Fibroblast of skin of abdomen (primary cell): ENCODE measurements at places on chromosomes 7 and 10.

- peak; percentile 43 for DNase-seq
Observed at GRCh38 chr10:97333351-97333600, 1.3 kb downstream of the FRAT2 start.

DNA sequence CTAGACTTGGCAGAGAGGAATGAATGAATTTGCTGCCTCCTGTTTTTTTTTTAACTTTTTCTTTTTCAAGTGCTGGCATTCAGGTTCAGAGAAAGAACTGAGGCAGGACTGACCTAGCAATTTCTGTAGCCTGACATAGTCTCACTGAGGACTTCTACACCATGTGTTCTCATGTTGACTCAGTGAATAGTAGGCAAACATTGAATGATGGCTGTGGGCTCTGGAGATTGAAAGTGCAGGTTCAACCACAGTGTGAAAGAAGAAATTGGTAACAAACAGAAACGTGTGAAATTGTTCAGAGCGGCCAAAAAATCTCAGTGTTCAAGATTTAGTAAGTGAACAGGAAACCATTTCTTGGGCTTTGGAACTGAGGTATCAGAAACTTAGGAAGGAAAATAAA lies 322.4 kb upstream of the GHITM start:
- DNase-seq, result no peak

- peak; percentile 86 for DNase-seq
Observed at GRCh38 chr7:151940048-151940811, 16.0 kb upstream of the GALNTL5 start.

GRCh38 chr7:105010504-105011130 lies 3.4 kb upstream of the KMT2E start:
- DNase-seq, result no peak

GRCh38 chr7:146090023-146090645 lies 26.5 kb upstream of the CNTNAP2 start:
- peak; percentile 20 for DNase-seq

DNA sequence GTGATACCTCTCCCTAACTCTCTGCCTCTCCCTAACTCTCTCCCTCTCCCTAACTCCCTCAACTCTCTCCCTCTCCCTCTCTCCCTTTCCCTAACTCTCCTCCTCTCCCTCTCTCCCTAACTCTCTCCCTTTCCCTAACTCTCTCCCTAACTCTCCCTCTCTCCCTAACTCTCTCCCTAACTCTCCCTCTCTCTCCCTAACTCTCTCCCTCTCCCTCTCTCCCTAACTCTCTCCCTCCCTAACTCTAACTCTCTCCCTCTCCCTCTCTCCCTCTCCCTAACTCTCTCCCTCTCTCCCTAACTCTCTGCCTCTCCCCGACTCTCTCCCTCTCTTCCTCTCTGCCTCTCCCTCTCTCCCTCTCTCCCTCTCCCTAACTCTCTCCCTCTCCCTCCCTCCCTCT lies 2.0 kb upstream of the PTPRN2 start:
- DNase-seq, result no peak

GRCh38 chr7:108570146-108570755 lies 577 bp downstream of the DNAJB9 start:
- DNase-seq, result peak; percentile 10

GRCh38 chr7:29265208-29265923 lies 70.8 kb downstream of the CHN2 start:
- DNase-seq, result peak; percentile 21

DNA sequence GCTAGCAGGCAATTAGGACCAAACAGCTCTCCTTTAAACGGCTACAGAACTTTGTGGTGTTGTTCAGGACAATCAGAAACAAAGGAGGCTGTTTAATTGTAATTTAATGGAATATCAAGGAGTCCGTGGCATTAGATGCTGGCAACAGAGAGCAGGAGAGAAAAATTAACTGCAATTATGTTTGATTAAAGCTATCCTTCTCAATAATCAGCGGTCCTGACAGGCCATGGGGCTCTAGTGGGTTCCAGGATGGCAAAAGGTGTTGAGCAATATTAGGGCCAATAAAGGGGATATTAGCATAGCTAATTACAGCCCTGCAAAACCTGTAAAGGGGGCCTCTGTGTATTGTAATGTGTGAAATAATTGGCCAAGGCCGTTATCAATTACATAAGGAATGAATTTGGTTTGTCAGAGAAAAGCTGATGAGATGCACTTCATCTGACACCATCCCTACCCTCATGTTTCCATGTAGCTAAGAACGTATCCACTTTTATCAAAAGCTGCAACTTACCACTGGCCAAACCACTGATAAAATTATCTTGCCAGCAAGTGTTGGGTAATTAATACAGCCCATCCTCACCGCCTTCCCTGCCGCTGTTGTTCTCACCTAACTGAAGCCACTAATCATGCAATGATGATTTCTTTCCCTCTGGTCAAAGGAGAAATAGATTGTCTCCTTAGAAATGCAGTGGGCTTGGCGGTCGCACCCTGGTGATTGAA lies 81.6 kb downstream of the EBF3 start:
- no peak for DNase-seq

DNA sequence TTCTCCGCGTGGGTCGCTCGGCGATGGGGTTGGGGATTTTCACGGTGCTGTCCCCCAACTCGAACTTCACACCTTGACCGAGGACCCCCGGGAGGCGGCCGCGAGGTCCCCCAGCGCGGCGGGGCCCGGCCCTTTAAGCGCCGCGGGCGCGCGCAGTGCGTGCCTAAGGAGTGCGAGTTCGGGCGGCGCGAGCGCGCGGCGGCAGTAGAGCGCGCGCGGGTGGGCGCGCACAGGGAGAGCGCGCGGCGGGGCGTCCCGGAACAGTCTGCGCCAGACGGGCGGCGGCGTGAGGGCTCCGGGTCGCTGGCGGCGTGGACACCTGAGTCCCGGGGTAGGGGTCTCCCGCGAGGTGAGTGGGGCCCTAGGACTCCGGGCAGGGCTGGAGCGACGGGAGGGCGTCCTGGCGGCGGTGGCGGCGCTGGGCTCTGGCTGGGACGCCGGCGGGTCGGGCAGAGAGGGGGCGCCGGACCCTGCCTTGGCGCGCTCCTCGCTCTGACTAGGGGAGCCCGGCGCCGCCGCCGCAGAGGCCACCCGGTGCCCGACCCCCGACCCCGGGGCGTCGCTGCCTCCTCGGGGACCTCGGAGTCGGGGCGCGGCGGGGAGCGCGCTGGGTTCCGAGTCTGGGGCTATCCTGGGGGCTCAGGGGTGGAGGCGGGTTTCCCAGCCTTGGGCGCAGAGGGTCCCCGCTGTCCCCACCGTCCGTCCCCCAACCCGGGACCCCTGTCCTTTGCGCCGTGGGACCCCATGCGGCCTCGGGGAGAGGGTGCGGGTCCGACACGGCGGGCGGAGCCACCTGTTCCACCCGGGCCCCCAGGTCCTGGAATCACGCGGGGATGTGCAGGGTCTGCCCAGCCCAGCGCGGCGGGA lies at the start of gene PROSER2:
TSS of gene PROSER2 (plus strand) at position 235 of the 867 bp plus-strand sequence. CDS start 28,722 bp downstream, outside the sequence.
- peak; percentile 51 for DNase-seq

DNA sequence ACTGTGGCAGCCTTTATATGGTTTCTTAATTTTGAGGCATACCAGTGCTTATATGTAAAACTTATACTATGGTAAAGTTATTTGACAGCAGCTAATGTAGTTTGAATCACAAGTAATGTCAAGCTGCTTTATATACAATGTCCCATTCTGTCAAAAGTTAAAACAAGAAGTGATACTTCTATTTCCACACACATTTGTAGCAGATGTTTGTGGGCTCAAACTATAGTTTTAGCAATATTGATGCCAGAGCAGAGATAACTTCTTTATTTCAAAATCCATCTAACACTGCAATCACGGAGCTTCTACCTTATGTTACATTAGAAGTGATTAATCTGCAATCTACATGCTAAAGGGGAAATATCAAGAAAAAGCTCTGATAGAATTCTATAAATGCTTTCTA lies 149.6 kb downstream of the ADK start:
- no peak for DNase-seq

DNA sequence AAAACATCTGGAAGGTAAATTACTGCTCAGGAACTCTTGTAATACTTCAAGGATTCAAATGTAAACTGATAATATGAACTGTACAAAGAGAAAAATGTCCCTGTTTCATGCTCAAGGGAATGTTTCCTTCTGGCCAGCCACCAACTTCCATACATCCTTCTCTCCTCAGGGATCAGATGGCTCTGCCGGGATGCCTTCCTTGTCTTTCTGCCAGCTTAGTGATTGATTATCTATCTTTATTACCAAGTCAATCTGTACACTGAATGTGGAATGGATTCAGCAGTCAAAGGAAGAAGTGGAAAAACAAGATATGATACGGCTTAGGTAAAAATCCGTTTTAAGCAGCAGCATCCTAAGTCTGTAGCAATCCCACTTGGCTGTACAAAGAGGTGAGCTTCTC lies 178.3 kb downstream of the PTN start:
- DNase-seq, result peak; percentile 26

- DNase-seq, result no peak
Observed at GRCh38 chr10:3895045-3895631, 110.1 kb upstream of the KLF6 start.

GRCh38 chr10:71394926-71395562 lies 1.7 kb upstream of the CDH23 start:
- no peak for DNase-seq

- DNase-seq, result peak; percentile 84
Observed at GRCh38 chr7:138875794-138876193, 77.8 kb upstream of the ATP6V0A4 start.

DNA sequence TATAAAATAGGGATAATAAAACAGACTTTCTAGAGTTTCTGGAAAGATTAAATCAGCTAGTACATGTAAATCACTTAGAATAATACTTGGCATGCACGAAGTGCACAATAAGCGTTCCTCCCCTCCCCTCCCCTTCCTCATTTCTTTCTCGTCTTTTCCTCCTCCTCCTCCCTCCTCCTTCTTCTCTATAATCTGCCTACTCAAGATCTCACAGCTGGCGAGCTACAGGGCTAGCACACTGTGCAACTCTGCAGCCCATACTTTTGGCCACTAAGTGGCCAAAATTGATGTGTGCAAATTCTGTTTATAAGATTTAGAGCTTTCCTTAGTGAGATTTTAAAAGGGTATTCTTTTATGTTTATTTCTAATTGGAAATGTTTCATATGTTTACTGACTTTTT lies 565.3 kb downstream of the PHTF2 start:
- DNase-seq, result no peak

GRCh38 chr7:85897967-85898366 lies 711.1 kb upstream of the SEMA3D start:
- no peak for DNase-seq

DNA sequence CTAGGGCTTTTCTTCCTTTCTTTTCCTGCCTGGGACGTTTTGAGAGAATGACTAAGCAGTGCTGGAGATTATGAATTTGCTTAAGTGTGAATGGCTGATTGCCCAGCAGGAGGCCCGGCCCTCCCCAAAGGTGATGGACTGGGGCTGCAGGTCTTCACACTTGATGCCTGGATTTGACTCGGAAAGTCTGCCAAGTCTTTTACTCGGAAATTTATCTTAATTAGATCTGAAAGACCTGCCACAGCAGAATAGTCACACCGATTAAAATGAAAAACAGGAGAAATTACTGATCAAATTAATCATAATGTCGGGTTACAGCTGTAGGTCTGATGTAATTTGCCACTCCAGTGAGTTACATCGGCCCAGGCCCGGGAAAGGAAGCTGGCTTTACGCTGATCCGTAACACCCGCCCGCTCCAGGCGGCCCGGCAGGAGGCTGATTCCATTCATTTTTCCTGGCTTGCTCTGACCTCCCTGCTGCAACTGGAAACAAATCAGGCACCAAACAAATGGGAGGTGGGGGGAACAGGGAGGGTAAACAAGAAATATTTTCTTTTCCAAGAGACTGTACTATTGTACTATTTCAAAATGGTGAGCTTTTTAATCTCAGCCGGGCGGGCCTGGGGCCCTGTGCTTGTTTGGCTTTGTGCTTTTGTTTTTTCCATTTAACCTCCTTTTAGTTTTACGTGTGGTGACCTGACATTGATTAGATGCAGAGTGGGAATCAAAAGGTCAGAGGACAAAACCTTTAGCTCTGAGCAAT lies 212.4 kb upstream of the YAE1 start:
- DNase-seq, result peak; percentile 96

DNA sequence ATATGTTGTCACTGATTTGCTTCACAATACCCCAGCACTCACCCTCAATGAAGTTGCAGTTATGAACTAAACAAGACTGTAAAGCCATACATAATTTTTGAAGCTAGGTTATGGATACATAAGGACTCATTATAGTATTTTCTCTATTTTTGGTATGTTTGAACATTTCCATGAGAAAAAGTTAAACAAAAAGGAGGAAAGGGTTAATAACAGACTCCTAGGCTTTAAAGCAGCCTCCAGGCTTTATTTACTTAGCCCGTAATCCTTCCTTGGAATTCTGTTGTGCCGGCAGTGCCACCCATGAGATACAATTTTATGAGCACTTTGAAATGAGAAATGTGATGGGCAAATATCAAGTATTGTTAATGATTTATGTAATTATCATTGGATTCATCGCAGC lies 2.1 kb upstream of the DENND11 start:
- no peak for DNase-seq
